ENCODE measurements at places on chromosomes 3 and 15.

- peak; percentile 53 for DNase-seq
Measured at GRCh38 chr15:61157933-61158332, 71.2 kb downstream of the RORA start.

- no peak for DNase-seq
Measured at GRCh38 chr3:56860939-56861338, 59.2 kb upstream of the ARHGEF3 start.

GRCh38 chr3:131898346-131898745 lies 136.5 kb downstream of the CPNE4 start:
- DNase-seq: no peak

GRCh38 chr3:54046641-54047214 lies 75.6 kb upstream of the CACNA2D3 start:
- peak; percentile 5 for DNase-seq

GRCh38 chr3:195007766-195008165 lies 263.2 kb downstream of the XXYLT1 start:
- DNase-seq: no peak

GRCh38 chr3:186247821-186248814 lies 113.9 kb downstream of the DGKG start:
- no peak for DNase-seq

- DNase-seq: no peak
Measured at GRCh38 chr15:66797921-66798320, 95.9 kb downstream of the SMAD6 start.

- no peak for DNase-seq
Measured at GRCh38 chr3:119627461-119627860, 29.8 kb downstream of the PLA1A start.

GRCh38 chr15:89904519-89904918 lies 8.2 kb downstream of the ARPIN start:
- no peak for DNase-seq

GRCh38 chr15:79609506-79609905 lies 177.4 kb downstream of the MINAR1 start:
- DNase-seq: no peak

DNA sequence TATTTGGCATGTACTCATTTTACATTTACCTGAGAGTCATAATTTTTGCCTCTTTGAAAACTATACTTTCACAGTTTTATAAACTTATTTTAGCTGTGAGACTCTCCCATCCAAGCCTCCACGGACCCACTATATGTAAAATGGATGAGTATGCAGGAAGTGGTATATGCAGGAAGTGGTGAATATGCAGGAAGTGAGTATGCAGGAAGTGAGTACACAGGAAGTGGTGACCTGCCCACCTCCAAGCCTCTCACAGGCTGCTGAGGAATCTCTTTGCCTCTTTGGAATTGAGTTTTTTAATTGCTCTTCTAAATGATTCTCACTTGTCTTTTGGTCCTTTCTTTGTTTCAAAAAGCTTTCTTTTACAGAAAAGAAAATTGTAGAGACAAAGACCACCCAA lies 85.2 kb downstream of the KBTBD8 start:
- DNase-seq: peak; percentile 39

DNA sequence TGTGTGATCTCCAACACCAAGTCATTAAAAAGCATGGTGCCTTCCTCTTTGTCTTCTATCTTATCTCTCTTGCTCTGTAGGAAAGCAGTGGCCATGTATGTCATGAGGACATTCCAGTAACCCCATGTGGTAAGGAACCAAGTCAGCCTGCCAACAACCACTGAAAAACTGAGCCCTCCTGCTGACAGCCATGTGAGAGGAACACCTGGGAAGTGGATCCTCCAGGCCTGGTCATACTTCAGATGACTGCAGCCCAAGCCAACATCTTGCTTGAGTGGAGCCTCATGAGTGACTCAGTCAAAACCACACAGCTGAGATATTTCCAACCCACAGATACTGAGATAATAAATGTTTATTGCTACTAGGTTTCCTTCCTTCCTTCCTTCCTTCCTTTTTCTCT lies 597.3 kb downstream of the ZIC1 start:
- peak; percentile 91 for DNase-seq

GRCh38 chr3:185937689-185938374 lies at the start of gene TRA2B:
TSS of gene TRA2B (minus strand) at chr3:185938014. CDS start at chr3:185937860, 154 bp downstream.
- peak; percentile 99 for DNase-seq

DNA sequence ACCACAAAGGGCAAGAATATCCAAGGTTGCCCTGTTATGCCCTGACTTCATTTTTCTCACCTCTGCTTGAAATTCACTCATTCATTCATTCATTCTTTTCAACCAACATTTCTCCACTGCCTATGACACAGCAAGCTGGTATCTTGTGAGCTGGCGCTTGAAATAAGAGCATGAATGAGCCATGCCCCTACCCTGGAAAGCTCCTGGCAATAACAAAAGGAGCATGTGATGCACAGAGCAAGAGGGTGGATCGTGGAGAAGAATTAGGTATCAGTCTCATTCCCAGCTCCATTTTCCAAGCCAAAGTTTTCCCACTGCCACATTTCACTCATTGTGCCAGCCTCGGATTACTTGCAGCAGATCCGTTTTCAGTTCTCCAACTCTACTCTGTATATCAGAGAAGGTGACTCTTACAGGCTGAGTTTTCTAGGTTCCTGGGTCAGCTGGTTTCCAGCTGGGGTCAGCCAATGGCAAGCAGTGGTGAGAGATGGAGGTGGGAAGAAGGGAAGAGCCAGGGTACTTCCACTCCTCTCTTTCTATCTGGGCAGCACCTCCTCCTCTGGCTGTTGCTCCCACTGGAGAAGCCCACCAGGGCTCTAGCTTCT lies 144.8 kb downstream of the SUCLG2 start:
- no peak for DNase-seq

DNA sequence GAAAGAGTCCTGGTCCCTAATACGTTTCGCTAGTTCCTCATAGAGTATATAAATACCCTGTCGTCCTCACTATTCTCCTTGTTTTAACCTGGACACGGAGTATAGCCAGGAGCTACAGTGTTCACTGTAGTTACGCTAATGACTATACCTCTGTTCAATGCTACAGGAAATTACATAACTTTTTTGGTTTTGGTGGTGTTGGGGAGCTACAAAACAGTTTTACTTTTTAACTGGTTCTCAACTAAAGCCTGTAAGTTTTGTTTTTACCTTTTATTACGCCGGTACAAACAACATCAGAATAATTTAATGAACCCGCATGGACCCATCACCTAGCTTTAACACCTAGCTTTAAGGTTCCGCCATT lies 1.5 kb downstream of the LMLN start:
- DNase-seq: no peak

DNA sequence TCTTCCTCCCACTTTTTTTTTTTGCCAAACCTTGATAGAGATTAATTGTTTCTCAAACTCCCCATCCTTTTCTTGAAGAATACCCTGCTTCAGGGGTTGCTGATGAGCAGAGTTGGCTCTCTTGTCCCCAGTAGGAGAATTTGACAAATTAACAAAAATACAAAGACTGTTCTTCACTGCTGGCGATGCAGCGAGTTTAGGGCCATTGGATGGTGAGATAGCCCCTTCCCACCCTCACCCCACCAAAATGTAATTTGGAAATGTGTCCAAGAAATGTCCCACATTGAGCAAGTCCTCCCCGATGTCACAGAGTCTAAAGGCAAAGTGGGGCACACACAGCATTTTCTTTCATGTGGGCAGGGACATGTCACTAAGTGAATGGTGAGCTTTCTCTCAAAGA lies 136.0 kb upstream of the RARB start:
- DNase-seq: no peak

DNA sequence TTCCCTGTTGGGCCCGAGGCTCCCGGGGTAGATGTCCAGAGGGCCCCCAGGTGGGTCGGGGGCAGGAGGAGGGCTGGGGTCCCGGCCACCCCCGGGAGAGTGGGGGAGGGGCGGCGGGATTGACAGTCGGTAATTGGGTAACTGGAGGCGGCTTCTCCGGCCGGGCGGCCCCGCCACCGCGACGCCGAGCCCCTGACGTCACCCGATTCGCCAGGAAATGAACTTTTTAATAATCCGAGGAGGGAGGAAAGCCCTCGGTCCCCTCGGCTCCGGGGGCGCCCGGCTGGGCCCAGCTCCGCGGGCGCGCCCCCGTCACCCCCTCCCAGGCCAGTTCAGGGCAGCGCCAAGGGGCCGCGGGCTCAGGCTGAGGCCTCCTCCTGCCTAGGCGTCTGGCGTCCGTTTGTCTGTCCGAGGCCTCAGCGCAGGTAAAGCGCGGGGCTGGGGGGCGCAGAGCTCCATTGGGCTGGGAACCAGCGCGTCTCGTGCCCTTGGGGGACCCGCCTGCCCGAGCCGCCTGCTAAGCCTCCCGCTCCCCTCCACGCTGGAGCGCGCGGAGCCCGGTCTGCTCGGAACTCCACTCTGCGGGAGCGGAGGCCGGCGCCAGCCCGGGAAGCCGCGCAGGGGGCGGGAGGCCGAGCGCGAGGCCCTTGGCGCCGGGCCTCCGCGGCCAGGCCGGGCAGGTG lies 3.9 kb downstream of the GATA2 start:
- DNase-seq: no peak

DNA sequence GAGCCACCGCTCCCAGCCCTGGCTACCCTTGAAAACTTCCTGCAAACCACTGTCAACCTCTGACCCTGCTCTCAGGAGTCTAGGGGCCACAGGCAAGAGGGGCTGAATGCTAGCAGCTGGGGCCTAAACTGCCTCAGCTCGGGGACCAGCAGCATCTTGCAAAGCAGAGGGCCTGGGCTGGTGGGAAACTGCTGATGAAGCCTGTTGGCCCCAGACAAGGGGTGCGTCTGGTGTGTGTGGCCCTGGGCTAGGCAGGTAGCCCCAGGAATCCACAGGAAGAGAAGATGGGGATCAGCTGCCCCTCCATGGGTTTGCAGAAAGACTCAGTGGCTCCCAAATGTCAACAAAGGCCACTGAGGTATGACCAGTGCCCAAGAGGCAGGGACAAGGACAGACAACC lies 8.2 kb upstream of the POLG start:
- DNase-seq: no peak

DNA sequence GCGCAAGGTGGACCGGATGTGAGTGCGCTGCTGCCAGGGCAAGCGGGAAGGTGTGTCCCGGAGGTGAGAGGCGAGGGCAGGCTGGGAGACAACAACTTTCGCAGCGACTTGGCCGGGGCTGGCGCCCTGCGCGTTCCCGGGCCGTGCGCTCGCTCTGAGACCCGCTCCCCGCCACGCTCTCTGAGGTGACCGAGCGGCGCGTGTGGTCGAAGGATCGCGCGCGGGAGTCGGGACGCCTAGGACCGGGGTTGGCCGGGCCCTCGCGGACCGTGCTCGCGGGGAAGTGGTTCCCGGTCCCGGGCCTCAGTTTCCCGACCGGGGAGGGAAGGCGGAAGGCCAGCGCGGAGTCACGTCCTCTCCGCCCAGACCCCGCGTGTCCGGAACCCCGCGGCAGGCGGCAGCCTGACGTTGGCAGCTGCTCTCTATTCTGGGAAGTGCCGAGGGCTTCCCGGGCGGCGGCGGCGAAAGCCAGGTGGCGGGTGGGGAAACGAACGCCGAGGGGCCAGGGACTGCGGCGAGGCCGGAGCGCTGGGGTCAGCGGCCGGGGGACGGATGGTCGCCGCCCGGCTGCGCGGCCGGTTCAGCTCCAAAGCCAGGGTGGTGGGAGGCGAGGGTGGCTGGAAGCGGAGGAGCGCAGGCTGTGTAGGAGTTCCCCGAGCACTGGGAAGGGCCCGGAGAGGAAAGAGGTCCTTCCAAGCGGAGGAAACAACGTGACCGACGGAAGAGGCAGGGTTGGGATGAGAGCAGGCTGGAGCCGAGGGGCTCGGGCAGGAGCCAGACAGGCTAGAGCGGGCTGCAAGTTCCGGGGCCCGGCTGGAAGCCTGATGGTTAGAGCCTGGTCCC lies 1.0 kb upstream of the IGF2BP2 start:
- no peak for DNase-seq

- DNase-seq: no peak
Measured at GRCh38 chr3:31802981-31803740, 177.9 kb downstream of the OSBPL10 start.

- DNase-seq: no peak
Measured at GRCh38 chr3:31449318-31449717, 83.4 kb upstream of the STT3B start.

DNA sequence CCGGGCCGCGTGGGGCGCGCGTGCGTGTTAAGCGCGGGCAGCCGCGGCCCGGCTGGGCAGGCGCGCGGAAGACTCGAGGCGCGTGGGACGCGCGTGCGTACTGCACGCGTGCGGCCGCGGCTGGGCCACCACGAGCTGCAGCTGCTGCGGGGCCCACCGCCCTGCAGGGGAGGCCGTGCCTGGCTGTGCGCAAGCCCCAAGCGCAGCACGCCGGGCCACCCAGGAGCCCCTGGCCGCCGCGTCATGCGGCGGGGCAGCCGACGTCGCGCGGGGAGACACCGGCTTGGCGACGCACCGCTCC lies 590 bp upstream of the TRIM71 start:
- DNase-seq: no peak

GRCh38 chr15:55786341-55786740 lies 43.4 kb upstream of the PRTG start:
- DNase-seq: no peak

DNA sequence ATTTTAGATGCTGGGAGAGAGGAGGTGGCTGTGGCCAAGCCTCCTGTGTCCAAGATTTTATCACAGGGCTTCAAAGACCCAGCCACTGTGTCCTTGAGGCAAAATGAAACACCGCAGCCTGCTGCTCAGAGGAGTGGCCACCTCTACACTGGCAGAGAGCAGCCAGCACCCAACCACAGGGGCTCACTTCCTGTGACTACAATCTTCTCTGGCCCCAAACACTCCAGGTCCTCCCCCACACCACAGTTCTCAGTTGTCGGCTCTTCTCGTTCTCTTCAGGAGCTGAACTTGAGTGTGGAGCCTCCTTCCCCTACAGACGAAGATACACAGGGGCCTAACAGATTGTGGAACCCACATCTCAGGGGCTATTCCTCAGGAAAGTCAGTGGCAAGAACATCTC lies 45.6 kb downstream of the CDAN1 start:
- no peak for DNase-seq

DNA sequence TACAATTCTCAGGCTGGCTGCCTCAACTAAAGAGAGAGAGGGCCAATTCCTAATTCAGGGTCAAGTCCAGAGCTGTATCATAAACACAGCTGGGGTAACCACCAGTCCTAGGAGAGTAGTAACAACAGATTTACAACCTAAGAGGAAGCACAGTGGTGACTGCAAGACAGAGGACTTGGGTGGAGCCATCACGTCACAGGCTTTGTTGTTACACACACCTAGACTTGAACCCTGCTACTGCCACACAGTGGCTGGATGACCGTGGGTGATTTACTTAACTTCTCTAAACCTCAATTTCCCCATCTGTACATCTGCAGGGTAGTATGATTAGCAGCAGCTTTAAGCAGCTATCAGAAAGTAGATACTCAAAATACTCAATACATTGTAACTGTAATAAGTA lies 78.6 kb downstream of the MYLK start:
- no peak for DNase-seq

DNA sequence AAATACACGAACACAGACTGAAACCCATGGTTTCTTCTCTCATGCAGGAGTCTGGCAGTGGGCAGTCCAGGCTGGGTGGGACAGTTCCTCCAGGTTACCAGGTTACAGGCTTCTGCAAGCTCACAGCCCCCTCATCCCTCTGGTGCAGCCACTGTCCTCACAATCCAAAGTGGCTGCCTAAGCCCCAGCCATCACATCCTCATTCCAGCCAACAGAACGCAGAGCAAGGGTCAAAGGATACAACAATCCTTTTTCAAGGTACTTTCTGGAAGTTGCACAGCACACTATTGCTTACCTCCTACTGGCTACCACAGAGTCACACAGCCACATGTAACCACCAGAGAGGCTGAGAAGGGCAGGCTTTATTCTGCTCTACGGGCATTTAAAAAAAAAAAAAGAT lies 154.6 kb downstream of the NUP210 start:
- DNase-seq: no peak
